ENCODE measurements at places on chromosomes 7 and 10.

- DNase-seq: no peak
Observed at GRCh38 chr7:129525225-129525862, 23.0 kb downstream of the SMKR1 start.

GRCh38 chr7:28296571-28297483 is 115.5 kb upstream of the CREB5 start:
- peak; percentile 64 for DNase-seq

DNA sequence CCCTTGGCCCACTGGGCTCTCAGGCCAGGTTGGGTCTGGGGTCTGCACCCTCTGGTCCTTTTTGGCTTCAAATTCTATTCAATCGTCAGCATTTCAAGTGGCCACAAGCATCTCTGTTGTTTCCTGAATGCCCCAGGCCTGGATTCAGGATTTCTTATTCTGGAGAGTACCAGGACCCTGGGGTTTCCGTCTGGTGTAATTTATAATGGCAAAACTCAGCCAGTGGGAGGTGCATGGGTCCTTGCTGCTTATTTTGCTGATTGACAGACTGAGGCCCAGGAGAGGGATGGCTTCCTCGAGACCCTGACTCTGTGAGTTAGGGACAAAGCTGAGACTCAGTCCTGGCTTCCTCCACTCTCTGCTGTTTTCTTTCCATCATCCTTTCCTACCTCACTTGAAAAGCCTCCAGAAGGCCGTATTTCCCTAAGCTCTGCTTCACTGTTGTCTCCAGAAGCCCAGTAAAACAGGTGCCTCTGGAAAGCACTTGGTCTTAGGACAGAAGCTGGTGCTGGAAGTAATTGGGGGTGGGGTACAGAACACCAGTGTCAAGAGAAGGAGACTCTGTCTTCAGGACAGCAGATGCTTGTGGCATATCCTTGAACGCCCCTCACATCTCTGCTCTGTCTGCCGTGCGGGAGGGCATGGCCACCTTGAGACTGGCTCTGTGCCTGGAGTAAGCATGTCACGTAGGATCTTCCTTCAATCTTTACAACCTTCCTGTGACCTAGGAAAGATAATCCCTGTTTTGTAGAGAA is 39.4 kb upstream of the SH2D4B start:
- DNase-seq: no peak

DNA sequence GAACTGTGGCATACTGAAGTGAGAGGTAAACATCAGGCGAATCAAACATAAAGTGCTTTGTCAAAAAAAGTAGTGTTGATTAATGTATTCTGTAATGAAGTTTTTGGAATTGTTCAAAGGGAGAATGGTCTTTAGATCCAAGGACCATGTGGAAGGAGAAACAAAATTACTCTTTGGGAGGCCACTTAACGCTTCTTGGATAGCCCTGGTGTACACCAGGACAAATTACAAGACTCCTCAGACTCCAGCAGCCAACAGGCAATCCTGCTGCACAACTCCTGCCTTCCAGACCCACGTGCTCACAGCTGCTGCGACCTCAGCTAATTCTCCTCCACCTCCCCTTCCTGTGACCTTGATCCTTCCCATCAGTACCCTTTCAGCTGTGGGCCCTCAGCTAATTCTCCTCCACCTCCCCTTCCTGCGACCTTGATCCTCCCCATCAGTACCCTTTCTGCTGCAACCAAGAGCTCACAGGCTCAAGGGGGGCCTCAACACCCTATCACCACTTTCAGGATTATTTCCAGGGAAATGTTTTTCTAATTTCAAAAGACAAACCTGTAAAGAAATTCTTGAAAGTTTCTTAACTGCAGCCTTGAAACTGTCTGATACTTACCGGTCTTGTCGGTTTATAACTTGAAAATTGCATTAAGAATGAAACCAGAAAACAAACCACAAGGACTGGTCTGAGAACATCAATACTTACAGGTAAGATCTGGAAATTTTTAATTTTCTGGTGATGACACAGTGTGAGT is 29.7 kb upstream of the DDC start:
- no peak for DNase-seq

DNA sequence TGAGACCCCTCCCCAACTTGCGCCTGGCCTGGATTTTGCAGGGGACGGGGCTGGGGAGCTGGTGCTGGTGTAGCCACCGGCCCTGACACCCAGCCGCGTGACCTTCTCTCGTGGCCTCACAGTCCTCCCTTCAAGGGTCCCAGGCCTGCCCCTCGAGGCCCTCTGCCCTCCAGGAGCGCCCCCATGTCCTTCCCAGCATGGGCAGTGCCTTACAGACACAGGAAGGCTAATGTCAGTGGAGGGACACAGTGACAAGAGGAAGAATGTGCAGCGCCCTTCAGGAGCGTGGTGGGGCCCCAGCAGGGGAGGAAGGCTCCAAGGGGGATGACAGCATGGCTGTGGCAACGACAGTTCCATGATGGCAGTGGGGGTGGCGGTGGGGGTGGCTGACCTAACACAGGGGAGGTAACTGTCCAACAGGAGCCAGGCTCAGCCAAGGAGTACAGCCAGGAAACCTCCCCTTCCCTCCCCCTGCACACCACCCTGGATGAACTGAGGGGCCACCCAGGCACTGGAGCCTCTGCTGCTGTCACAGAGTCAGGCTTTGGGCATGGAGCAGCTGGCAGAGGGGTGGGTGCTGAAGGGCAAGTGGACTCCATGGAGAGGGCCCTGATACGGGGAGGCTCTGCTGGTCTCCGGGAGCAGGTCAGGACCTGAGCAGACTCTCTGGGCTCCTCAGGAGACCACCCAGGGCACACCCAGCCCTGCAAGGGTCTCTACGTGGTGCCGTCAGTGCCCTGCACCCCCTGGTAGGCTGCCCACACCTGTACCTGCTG is 76.0 kb upstream of the RET start:
- DNase-seq: no peak

GRCh38 chr10:75436896-75437295 is 5.5 kb downstream of the LRMDA start:
- DNase-seq: no peak

DNA sequence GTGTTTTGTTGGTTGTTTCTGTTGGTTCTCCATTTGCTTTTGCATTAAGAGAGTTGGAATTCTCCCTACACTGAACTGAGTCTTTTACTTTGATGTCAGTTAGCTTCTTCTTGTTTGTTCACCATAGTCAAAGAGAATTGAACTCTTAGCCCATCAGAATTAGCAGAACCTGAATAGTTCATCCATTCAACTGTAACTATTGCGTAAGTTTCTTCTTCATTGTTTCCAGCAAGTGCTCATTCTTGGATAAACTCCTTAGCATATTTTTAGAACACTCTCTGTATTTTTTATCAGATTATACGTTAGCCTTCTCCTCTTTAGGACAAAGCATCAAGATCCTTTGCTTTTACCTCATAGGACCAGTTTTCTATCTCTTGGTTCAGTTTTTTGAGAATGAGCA is 128.4 kb upstream of the RAB11FIP2 start:
- no peak for DNase-seq

GRCh38 chr10:19921300-19922140 is 105.3 kb downstream of the PLXDC2 start:
- no peak for DNase-seq

GRCh38 chr10:47379901-47380300 is 4.2 kb downstream of the ZNF488 start:
- no peak for DNase-seq

DNA sequence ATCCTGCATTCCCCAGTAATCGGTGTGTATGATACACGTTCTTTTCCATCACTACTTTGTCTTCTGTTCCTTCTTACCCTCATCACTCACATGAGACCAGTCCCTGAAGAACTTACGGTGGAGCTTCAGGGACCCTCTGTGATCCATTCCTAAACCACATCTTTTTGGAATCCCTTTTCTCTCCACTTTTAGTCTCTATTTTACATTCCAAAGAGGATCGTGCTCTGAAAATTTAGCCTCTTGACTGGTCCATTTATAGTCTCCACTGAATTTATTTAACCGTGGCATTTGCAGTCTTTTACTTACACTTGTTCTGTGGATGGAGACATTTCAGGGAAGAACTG is 109.1 kb downstream of the NT5C2 start:
- DNase-seq: no peak

DNA sequence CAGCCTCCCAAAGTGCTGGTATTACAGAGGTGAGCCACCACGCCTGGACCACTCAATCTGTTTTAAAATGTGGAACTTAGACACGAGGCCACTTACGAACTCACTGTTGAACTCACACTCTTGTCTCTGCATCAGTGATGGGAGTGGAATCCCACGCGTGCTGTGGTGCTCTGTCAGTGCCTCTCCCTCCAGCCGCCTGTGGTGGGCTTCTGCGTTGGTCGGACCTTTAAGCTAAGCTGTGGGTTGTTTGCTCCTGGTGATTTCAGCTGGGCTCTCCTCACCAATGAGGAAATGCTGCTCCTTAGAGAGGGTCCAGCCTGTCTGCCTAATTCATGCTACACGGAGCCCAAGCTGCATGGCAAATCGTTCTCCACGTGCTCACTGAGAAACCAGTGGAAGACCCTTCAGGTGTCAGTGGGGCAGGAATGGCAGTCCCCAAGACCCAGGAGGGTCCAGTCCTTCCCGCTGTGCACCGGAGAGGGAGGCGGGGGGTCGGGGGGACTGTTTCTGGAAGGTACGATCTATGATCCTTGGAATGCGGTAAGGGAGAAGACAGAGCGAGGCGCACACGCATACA is 17.9 kb upstream of the PRKAR1B start:
- DNase-seq: no peak

- DNase-seq: no peak
Observed at GRCh38 chr7:27080844-27081436, 14.9 kb downstream of the HOXA1 start.

DNA sequence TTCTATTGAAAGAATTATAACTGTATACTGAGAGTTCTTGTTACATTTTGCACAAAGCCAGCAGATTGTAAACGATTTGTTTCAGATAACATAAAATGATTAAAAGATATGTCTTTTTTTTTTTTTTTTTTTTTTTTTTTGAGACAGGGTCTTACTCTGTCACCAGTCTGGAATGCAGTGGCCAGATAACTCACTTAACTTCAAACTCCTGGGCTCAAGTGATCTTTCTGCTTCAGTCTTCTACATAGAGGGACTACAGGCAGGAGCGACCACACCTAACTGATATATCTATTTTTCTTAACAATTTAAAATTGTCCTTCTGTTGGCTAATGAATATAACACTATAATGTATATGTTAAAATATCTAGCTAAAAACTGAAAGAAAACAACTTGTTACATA is 317.3 kb upstream of the CACNA2D1 start:
- no peak for DNase-seq

GRCh38 chr10:102310361-102311024 is 65.2 kb downstream of the GBF1 start:
- no peak for DNase-seq

GRCh38 chr7:1052031-1052818 is 7.9 kb downstream of the GPR146 start:
- DNase-seq: no peak

DNA sequence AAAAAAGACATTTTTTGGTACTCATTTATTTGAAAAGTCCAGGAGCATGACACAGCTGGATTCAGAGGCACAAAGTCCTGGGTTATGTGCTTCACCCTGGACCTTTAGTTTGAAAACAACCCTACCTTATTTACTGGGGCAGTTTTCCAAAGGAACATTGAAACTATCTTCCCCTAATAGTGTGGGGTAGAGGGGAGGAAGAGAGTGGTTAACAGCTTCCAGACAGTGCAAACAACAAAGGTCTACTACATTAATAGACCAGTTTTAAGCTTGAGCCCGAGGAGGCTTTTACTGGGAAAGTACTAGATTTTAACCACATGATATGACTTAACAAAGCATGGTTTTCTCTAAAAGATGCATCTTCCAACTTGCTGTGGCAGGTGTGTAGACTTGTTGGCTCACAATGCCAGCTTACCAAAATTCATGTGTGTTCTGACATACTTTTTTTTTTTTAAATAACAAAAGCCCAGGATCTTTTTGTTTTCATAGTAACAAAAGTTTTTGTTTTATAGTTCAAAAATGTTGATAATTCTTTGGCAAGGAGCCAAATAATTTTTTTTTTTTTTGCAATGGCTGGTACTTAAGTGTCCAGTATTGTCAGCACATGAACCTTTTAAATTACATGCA is 1.8 kb downstream of the GSTO1 start:
- DNase-seq: no peak

GRCh38 chr10:6048281-6049030 is 13.7 kb downstream of the IL2RA start:
- DNase-seq: no peak

DNA sequence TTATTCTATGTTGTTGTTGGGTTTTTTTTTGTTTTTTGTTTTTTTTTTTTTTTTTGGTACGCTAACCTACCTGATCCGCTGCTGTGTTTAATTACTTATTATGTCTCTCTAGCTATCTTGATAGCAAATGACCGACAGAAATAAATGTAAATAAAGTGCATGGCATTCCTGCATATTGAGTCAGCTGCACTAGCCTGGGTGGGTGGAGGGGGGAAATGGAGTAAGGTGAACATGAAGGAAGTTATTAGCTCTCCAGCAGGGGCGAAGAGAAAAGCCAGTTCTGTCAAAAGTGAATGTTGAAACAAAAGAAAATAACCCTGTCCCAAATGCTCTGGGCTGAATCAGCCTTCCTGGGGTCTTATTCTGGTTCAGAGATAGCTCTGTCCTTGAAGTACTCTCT is 210.7 kb upstream of the MDFIC start:
- no peak for DNase-seq

GRCh38 chr10:14884082-14884481 is 5.4 kb downstream of the SUV39H2 start:
- DNase-seq: no peak

DNA sequence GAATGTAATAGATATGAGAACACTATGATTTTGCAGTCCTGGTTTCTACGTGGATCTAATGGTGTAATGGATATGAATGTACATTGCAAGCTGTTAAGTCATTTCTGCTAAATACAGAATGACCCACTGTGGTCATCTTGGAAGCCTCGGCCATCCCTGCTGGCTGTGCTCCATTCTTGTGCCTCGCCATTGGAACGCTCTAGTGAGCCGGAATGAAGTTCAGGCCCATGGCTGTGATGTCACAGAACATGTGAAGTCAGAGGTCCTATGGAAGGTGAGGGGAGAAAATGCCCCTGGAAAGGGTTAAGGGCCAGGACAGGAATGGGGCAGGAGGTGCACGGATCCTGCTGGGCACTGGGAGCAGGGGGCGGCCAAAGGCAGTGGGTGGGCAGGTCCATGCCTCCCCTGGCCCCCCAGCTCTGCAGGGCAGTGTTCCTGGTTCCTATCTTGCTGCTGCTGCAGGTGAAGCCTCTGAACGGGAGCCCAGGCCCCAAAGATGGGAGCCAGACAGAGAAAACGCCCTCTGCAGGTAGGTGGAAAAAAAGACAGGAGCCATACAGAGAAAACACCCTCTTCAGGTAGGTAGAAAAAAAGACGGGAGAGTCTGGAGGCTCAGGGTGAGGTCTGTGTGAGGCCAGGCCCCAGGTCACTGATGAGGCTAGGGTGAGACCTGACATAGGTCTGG is at the start of gene LLCFC1:
Gene LLCFC1 (plus strand): TSS at position 259 of the 685 bp plus-strand sequence. CDS start 138 bp downstream, at position 397.
- peak; percentile 7 for DNase-seq
